ENCODE measurements at places on chromosomes 1 and 21.

- DNase-seq = no peak
Measured at GRCh38 chr1:182684116-182684828, at the start of gene RGS8. TSS of gene RGS8 (minus strand) at chr1:182684587. CDS start at chr1:182669649, 14,938 bp downstream.

DNA sequence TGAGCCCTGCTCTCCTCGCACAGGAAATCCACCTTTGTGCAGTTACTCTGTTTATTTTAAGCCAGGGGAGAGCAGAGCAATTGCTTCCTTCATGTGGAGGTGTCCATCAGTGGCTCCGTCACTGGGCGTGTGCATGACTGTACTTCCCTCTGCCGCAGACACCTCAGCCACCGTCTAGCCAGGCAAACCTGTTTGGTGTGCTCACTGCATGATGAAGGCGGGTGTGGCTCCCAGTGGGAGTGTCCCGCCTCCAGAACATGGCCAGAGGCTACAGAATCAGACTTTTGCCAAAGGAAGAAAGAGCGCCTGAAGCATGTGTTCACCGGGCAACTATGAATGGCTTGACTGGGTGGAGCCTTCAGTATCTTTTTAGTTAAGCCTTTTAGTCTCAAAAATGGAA, 26.1 kb upstream of the LAMC2 start:
- peak; percentile 49 for DNase-seq

DNA sequence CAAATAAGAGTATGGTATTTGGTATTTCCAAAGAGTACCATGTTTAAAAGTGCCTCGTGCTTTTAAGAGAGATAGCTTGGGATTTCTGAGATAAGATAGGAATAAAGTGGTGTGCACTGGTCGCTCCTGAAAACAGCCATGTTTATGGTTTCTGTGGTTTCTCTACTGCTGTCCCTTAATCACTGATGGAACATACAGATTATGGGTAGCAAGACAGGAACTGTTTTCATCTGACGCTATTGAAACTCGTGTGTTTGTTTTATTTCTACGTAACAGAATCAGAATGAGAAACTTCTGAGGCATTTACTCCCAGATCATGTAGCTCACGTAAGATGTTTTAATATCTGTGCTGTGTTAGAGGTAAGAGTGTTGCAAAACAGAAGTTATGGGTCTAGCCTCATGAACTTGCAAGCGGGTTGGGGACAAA, 126.0 kb downstream of the KIAA0319L start:
- no peak for DNase-seq

- no peak for DNase-seq
Measured at GRCh38 chr21:45427331-45428271, 22.6 kb downstream of the COL18A1 start.

GRCh38 chr1:28845786-28846543, 34.0 kb downstream of the OPRD1 start:
- DNase-seq = no peak

DNA sequence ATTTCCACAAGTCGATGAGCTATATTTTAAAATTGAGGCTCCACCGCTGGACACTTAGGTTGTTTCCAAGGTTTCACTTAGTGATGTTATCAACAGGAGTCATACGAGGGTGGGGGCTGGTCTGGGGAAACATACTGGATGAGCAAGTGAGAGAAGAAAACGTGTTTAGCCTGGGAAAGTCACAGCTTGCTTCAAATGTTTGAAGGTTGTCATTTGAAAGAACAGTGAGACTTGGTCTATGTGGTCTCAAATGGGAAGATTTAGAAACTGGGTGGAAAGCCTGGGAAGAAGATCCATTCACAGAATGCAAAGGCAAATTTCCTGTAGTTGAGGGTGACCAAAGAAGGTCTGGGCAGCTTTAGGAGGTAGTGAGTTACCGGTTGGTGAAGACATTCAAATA, 9.9 kb upstream of the DYRK1A start:
- DNase-seq = no peak

DNA sequence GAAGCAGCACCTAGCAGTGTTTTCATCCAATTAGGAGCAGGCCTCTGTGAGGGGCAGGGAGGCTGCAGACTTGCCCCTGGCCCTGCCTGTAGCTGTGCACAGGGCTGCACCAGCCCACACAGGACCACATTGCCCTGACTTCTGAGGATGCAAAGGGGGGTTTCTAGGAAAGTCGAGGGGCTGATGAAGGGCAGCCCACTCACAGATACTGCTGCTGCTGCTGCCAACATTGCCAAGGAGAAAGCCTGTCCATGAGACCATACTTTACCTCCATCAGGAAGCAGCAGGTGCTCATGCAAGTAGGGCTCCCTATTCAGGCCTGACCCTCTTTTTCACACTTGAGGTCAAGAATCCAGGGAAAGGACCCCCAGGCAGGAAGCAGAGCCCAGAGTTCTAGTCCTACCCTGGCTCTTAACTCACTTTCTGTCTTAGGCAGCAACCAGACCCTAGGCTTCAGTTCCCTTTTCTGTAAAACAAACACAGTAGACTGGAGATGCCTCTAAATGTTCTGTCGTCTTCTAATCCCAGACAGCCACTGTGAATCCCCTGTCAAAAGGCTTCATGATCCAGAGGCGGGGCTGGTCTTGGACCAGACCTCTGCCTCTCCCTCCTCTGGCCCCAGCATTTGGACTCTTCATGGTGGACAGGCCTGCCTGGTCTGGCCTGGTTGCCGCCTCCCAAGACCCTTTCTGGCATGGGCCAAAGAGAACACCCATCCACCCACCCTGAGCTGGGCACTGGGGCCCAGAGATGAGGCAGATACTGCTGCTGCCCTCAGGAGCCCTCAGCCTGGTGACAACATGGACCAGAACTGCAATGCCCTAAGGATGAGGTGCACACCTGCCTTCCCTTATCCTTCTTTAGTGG, 120.2 kb downstream of the GLIS1 start:
- DNase-seq = peak; percentile 19

- no peak for DNase-seq
Measured at GRCh38 chr21:17139696-17140095, 373.1 kb upstream of the CXADR start.

Data from ecto neural progenitor cell (in vitro differentiated cells).